Esophagus muscularis mucosa (tissue), 4 donors: ENCODE measurements at places on chromosomes 12 and 14. TPM values are rescaled to one million over a fixed set of nuclear protein-coding genes. Genes with fewer than 3 reads are reported as not detected.

The DLK1 gene
- total RNA-seq, result not detected

The MYRFL gene
- total RNA-seq, result not detected

The TMEM63C gene
- 0.83 TPM for total RNA-seq

The MYBPC1 gene
- total RNA-seq, result not detected

The KCNH5 gene
- 0.06 TPM for total RNA-seq

The FGF6 gene
- not detected for total RNA-seq

The FRS2 gene
- total RNA-seq, result 39.0 TPM

The AQP2 gene
- not detected for total RNA-seq

The HOTAIR gene
- total RNA-seq, result not detected

The MANSC4 gene
- total RNA-seq, result not detected

The NXPH4 gene
- not detected for total RNA-seq

The SLC24A4 gene
- 2.3 TPM for total RNA-seq

The CCDC177 gene
- total RNA-seq, result not detected

The WDR89 gene
- total RNA-seq, result 8.1 TPM
